ENCODE measurements at places on chromosomes 4 and X. TPM values are rescaled to one million over a fixed set of nuclear protein-coding genes. Genes with fewer than 3 reads are reported as not detected.

DNA sequence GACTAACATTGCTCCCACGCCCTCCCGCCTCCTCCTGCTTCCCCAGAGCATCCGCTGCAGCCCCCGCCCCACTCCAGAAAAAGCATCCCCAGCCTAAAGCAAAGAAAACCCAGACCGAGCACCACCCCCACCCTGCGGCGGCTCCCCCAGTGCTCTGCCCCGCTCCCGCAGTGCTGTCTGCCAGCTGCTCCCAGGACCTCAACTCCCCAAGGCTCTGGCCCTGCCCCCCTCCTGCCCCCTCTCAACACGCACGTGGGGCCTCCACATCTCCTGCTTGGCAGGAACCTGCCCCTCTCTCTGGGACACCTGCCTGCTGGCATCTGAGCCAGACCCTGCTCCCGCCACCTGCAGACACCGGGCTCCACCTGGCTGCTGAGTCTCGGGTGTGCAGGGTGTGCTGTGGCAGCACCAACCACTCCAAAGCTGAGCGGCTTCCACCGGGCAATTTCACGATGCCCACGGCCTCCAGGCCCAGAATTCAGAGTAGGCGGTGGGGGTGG lies 79.4 kb downstream of the FAM53A start:
- ATAC-seq, result no peak

GRCh38 chr4:41709844-41710481 lies 38.6 kb downstream of the PHOX2B start:
- peak; percentile 80 for ATAC-seq

- no peak for ATAC-seq
Observed at GRCh38 chr4:87322754-87323153, at the start of gene HSD17B13. Gene HSD17B13, minus strand, starts transcription at chr4:87322882. Its CDS starts 41 bp downstream, at chr4:87322841.

The ADH1A gene
- total RNA-seq, result not detected
